Adrenal gland (tissue), 19 donors: ENCODE measurements at places on chromosomes 3 and 15. TPM values are rescaled to one million over a fixed set of nuclear protein-coding genes. Genes with fewer than 3 reads are reported as not detected.

GRCh38 chr3:147702509-147702908, 293.3 kb downstream of the ZIC1 start:
- DNase-seq: no peak

DNA sequence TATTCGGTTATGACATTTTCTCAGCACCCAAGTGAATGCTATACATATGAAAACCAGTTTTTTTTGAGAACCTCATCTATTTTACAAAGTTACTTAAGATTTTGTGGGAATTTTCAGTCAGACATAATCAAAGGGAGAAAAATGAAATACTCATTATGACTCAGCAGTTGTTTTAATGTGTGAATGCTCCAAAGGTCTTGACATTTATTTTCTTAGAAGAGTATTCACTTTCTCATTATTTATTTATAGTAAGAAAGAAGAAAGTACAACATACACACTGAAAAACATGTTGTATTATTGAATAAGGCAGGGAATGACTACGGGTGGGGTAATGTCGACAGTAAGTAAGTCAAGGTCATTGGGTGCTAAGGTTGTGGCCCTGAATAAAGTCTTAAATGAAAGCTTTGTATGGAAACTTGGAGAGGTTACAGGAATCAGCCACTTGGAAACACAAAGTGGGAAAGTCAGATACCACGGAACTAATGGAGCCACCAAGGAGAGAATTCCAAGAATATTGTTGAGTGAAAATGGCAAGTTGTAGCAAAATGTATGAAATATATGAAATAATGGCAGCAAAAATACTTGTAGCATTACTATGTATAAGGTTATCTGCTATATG, 844.5 kb downstream of the TBL1XR1 start:
- DNase-seq: no peak

DNA sequence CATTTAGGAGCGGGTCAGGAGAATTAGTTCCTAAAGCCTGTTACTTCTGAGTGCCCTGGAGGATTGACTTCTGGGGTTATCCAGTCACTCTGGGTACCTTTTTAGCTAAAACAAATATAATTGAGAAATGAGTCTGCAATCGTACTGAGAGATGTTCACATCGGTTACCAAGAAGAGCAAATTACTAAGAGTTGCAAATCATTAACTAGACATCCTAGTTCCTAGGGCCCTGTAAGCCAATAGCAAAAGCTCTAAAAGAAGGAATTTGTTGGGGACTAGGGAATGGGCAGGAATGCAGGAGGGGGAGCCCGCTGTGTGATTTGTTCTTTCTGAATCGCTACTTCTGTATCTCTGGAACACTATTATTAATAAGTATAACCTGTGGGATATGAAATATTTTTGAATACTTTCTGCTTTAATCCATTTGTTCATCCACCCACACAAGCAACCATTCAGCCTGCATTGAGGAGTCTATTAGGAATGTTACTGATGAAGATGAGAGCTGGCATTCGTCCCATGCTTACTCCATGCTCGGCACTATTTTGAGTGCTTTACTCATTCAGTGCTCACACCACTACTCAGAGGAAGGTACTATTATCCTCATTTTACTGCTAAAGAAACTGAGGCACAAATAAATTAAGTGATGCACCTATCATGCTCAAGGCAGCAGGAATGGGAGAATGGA, 31.5 kb upstream of the KY start:
- DNase-seq: no peak

DNA sequence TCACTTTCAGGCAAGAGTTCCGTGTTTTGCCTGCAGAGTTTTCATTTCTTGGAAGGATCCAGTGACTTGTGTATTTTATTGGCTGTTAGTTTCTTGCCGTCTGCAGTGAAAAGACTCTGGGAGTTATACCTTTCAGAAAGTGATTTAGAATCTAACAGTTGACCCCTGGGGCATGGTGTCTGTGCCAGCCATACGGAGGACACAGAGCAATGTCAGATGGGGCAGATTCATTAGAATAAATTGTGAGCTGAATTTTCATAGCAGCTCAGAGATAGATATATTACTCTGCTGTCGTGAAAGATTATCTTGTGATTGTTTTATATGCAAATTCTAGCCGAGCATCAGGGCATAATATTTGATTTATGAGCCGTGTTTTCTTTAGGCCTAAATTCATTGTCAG, 131.6 kb downstream of the SV2B start:
- no peak for DNase-seq

The GOLGA8K gene
- 0.36 TPM for total RNA-seq

The DNAH1 gene
- 4.9 TPM for total RNA-seq
